ENCODE measurements at places on chromosomes 3 and 15.

DNA sequence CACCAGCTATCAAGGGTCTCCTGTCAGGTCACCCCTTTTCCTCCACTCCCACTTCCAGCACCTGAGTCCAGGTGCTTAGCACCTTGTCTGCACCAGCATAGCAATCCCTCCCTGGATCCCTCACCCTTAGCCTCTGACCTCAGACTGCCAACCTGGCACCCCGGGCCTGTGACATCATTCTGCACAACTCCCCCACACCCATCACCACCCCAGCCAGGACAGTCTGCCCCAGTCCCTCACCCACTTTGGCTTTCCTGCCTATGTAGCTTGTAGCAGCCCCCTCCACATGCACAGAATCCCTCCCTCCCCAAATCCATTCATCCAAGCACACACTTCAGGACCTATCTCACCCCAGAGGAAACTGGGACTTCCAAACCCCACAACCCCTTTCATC lies 819 bp upstream of the PLXNB1 start:
- no peak for DNase-seq

DNA sequence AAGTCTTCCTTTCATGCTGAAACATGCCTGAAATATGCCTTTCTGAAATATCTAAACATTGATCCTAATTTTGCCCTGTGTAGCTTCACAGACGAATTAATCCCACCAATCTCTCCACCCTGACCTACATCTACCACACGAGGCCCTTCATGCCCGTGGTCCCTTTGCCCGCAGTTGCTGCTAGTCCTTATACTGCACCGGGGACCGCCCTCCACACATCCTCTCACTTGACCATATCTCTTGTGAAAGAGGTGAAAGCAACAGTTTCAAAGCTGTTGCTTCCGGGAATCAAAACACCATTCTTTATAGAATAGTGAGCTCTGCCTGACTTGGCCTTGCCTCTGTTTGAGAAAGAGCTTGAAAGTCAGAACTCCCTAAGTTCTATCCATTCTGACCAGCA lies 499.5 kb downstream of the NTRK3 start:
- DNase-seq: no peak

GRCh38 chr15:101563176-101563796 lies 73.8 kb upstream of the PCSK6 start:
- no peak for DNase-seq

DNA sequence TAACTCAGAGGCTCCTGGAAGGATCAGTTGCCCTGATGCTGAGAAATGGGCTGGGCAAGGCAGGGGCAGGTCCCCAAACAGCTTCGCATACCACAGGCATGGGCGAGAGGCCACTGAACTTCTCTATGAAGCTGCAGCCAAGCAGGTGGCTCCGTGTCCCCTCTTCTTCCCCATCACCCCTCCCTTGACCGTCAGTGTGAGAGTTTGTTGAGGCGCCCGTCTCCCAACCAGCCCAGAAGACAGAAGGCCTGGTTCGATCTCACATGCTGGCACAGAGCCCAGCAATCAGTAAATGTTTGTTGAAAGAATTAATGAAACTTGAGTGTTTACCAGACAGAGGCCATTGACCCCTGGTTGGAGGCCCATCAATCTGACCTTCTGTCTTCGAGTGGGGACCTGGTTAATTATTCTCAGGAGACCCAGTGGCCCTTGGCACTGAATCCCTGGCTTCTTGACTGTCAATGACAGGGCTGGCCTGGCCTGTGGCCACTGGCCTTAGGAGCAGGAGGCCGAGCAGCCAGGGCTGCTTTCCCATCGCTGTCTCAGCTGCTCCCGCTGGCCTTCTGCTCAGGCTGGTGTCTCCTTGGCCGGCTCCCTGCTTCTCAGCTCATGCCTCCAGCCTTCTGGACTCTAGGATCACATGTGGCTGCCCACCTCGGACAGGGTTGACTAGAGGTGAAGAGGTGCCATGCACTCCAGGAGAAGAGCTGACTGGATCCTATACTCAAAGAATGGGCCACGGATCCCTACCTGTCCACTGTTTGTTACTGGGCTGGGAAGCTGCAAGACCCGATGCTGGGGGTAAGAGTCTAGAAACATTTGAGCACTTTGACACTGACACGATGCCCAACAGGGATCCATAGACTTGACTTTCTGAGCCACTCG lies 113.4 kb downstream of the ASB7 start:
- DNase-seq: no peak

DNA sequence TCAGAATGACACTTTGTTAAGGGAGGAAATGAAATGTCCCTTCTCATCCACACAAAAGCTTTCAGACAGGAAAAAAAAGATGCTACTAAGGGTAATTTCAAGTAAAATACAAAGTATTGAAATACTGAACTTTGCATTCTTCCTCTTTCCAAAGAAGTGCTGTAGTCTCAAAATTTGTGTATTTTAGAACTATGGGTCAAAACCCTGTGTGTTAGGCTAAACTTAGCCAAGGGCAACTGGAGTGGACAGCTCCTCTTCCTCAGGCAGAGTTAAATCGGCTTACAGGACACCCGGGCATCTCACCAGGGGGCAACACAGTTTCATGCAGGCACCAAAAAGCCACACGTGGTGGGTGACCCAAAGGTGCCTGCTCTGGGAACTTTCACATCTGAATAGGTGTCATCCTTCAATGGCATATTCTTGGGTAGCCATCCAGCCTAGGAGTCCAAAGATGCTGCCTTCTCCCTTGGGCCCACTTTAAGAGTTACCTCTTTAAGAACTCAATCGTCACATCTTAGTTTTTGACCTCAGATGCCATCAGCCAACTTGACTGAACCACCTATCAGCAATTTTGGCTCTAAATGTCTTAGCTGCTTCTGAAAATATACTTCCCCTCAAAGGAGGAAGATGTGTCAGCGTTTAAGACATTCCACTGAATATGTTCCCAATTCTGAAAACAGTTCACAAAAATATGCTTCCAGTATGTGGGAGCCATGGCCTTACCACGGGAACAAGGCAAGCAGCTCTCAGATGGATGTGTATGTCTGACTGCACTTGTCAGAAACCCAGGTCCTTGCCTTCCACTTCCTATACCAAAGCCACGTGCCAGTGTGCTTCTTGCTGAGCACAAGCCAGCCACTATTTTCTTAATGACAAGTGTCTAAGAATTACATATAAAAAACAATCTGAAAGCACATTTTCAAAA lies 32.2 kb upstream of the MUC13 start:
- no peak for DNase-seq

DNA sequence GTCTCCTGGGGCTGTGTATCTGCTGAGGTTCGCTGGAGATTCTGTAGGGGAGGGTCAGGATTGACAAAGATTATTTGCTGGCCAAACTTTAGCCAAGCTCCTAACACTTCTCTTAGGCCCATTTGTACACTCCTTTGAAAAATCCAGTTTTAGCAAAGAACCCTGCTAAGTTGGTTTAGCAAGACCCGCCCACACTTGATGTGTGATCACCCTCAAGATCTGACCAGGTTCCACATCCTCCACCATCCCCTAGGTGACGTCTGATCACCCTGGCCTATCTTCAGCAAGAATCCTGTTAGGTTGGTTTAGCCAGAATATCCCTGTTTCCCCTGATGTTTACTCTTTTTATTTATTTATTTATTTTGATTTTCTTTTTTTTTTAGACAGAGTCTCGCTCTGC lies 14.8 kb upstream of the SLC35G2 start:
- no peak for DNase-seq

DNA sequence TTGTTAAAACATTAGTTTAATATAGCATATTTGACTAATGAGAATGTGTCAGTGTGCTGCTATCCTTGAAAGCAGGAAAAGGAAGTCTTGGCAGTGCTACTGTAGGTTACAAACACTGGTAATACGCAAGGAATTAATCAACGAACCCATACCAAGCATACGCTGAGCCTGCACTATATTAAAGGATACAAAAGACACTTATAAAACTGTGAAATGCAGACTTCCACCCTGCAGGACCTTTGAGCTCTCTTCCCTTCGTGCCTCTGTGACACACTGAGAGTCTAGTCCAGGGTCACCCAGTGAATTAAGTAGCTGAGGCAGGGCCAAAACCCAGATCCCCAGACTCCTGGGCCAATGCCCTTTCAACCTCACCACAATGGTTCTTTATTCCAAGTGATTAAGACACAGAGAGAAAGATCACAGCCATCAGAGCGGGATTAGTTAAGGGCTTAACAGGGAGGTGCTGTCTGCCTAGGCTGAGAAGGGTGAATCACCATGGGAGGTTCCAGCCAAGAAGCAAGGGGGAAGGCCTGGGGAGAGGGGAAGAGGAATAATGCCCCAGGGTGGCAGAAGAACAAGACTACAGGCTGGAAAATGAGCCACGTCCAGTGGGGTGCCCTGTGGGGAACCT lies 6.8 kb downstream of the ANXA2 start:
- DNase-seq: no peak

- no peak for DNase-seq
Observed at GRCh38 chr15:58641660-58642059, 107.8 kb downstream of the ADAM10 start.

- peak; percentile 89 for DNase-seq
Observed at GRCh38 chr15:100349696-100350433, 8.1 kb upstream of the ADAMTS17 start.

DNA sequence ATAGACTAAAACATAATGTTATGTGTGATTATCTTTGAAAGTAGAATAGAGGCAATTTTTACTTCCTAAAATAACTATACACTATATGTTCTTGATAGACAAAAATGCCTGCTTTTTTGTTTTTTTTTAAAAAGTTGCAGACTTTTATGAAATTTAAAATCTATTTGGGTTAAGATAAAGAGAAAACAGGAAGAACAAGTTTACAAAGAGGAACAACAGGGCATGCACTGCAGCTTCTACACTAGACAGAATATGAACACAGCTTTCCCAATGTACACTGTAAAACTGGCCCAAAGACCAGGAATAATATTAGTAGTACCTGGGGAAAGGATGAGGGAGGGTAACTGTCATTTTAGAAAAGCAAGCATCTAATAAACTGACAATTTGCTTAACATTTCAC lies 53.7 kb downstream of the NR1I2 start:
- no peak for DNase-seq
